ENCODE measurements at places on chromosomes 11 and 22. TPM values are rescaled to one million over a fixed set of nuclear protein-coding genes. Genes with fewer than 3 reads are reported as not detected.

Gene RAG2
- total RNA-seq: not detected

Gene ACR
- total RNA-seq: 0.76 TPM

GRCh38 chr11:102291831-102292230, 25.5 kb upstream of the BIRC3 start:
- DNase-seq: no peak

DNA sequence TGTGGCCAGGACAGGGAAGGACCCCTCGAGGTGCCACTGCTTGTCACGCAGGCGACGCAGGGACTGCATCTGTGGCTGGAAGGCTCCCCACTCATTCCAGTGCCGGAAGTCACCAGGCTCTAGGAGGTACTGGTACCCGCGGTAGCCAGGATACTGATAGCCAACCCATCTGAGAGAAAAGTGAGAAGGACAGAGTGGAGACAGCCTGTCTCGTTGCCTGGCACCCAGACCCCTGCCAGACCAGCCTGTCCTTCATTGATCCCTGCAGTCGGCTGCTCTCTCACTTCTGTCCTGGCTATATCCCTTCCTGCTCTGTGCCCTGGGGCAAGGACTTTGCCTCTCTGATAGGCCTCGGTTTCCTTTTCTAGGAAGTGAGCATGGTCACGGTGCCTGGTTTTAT, 9.6 kb upstream of the TPST2 start:
- DNase-seq: no peak

GRCh38 chr11:16780146-16780545, 41.7 kb downstream of the C11orf58 start:
- no peak for DNase-seq
